ENCODE measurements at places on chromosomes 4 and X.

DNA sequence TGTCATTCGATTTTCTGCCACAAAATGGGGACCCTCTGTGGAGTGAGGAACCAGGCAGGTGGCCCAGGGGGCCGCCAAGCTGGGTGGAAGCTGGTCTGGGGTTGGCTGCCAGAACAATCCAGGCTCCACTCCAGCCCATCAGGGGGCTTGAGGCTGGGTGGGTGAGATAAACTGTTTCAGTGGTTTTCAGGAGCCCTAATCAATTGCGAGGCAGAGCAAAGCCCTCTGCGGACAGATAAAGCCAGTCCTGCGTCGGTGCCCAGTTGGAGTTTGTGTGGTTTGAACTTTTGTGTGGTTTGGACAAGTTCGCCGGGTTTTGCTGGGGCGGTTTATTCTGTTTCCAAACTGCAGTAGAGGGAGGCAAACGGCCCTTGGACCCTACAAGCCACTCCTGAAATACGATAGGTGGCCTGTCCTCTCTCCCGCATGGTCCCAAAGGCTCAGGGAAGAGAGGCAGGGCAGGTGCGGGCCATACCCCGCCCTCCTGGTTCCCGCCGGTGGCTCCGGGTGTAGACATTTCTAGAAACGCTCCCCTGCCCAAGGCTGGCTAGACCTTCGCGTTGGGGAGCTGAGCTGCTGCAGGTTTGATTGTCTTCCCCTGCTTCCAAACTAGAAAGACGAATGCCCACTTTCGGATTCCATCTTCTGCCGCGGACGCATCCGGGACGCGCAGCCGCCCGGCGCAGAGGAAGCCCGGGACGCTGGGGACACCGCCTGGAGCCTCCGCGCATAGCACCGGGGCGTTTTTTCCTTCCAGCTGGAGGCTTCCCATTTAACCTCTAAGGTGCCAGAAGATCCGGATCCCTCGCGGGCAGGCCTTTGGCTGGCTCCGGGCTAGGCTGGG lies 169.0 kb upstream of the BCOR start:
- DNase-seq: no peak

DNA sequence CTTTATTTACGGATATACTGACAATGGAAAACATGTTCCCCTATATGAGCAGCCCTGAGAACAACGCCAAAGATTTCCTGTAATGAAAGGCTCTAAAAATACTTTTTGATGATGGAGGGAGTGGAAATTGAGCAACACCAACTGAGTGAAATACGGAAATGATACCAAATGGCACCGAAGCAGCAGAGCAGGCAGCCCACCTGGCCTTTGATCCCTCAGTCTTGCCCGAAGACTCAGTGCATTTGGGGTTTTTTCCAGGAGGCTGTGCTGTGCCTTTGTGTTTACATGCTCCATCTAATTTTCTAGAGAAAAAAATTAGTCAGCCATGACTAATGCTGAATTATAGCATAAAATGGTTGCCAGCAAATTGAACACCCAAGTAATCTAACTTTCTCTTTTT lies 169.9 kb upstream of the RBPJ start:
- peak; percentile 25 for DNase-seq

- no peak for DNase-seq
These were observed 1088.8 kb downstream of the ADGRL3 start for GRCh38 chr4:62288808-62289541.

DNA sequence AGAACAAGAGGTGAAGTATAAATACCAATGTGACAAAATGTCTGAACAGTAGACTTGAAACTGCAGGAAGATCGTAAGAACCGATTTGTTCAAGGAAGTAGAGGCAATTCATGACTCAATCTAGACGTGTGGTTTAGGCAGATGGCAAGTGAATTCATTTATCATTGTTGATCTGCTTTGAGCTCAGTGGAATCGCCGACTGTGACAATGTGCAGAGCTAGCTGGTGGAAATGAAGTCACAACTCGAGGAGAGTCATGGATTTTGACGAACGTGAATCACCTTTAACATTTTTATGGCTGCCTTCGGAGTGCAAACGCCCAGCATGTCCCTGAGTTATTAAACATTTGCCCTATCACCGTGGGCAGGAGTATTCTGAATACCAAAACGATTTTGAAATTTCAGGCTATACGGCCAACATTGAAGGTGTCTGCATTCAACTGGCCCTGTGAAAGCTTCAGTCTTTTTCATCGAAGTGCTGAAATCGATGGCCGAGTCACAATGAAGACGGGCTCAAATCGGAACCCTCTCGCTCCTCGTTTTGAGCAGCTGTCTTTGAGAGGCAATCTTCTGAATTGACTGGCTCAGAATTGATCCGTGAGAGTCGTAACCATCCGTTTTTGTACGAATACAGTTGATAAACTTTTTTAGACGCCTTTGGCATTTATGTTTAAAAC lies 689 bp upstream of the OGT start:
- peak; percentile 51 for DNase-seq

- peak; percentile 4 for DNase-seq
These were observed 191.2 kb upstream of the LNX1 start for GRCh38 chr4:53782458-53782845.

- no peak for DNase-seq
These were observed 146.0 kb upstream of the CPEB2 start for GRCh38 chr4:14856062-14856933.

GRCh38 chr4:121428721-121429120 lies 47.9 kb upstream of the QRFPR start:
- no peak for DNase-seq

DNA sequence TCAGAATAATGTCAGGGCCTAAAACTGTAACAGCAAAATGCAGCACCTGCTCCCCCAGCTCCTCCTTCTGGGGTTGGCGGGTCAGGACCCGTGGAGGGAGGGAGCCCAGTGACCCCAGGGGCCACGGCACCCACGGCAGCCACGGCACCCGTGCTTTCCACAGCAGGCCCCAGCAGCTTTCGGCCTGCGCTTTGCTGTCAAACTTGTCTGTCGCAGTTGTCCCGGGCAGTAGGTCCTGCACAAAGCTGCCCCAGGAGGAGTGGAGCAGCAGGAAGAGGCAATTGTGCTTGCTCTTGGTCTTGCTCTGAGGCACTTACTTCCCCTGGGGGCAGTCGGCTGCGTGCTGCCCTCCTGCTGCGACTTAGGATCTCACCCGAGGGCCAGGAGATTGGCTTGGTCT lies 183.6 kb downstream of the AFAP1 start:
- no peak for DNase-seq

DNA sequence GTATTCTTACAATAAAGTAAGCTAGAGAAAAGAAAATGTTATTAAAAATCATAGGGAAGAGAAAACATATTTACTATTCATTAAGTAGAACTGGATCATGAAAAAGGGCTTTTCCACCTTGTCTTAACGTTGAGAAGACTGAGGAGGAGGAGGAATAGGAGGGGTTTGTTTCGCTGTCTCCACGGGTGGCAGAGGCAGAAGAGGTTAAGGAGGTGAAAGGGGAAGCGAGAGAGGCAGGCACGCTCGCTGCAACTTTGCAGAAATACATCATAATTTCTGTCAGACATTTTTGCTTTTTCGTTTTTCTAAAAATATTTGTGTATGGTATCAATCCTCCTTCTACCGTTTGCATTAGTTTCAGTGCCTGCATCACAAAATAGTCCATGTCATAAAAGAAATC lies 2375.1 kb upstream of the AGA start:
- no peak for DNase-seq

DNA sequence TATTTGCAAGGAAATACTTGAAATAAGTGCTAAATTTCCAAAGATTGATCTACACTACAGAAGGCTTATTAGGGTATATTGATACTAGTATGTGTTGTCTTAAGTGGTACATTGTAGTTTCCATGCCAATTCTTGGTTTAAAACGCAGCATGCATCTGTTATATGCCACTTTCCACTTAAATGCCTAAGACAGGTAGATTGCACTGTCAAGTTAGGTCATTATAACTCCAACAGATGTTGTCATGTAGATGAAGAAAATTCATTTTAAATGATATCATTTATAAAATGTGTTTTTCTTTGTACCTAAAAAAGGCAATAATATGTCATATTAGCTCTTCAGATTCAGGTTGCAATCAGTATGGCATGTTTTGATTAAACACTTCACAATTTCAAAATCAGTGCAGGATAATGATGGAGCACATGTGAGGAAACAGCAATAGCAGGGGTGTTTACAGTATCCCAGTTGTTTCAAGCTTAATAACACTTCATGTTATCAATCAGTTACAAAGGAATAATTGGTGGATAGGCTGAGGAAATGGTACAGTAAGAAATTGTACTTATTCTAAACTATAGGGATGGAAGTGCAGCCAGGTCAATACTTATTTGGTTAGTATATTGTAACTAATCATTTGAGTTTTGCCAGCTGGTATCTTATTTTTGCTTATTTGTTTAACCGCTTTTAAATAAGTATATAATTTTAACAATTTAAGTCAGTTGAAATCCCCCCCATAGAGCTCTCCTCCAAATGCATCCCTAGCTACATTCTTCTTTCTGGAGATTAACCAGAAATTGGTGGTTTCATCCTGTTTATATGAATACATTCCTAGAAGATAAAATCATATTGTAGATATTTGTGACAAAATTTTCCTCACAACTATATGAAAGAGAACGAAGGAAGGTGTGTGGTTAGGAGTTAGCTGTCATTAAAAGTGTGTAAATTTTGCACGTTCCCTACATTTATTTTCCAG lies 454.4 kb upstream of the ATOH1 start:
- DNase-seq: no peak

DNA sequence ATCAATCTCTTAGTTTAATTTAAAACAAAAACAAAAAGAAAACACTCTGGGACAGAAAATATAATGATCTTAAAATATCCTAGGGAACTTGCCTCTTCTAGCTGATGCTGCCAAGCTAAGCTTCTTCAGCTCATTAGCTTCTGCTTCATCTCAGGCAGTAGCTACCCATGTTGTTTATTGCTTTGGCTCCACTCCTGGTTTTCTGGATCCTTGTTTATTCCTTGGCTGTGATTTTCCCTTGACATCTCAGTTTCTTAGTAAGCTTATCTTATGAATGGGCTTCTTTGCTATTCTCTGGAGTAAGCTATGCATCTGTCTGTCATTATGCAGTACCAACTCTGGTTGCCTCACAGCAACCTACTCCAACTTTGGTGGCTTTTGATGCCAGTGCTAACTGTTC lies 5.1 kb upstream of the MTHFD2L start:
- no peak for DNase-seq

GRCh38 chrX:19799319-19800182 lies 87.8 kb downstream of the SH3KBP1 start:
- no peak for DNase-seq

DNA sequence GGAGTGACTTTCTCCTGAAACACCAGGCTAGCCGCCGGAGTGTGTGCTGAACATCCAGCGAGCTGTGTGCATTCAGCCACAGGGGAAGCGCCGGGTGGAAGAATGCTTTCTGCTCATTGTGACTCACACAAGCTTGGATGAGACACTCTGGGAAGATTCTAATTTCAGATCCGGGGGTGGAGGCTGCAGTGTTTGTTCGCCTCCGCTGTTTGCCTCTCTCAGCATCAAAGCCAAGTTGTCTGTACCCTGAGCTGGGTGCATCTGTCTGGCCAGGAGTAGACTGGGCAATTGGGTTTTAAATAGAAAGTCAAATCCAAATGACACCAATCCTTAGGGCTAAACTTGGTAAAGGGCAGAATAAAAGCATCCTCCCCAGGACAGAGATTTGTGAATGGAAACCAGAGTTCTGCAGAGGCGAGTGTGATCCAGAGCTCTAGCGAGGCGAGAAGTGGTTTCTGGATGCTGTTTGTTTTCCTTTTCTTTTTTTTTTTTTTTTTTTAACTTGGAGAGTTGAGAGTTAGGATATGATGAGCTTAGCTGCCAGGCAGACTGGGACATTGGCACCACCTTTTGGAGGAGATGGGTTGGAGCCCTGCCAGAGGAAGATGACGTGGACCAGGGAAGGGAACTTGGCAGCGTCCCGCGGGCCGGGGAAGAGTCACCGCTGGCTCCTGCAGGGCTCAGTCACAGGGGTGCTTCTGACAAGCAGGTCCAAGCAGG lies 196.0 kb upstream of the PSAPL1 start:
- no peak for DNase-seq

DNA sequence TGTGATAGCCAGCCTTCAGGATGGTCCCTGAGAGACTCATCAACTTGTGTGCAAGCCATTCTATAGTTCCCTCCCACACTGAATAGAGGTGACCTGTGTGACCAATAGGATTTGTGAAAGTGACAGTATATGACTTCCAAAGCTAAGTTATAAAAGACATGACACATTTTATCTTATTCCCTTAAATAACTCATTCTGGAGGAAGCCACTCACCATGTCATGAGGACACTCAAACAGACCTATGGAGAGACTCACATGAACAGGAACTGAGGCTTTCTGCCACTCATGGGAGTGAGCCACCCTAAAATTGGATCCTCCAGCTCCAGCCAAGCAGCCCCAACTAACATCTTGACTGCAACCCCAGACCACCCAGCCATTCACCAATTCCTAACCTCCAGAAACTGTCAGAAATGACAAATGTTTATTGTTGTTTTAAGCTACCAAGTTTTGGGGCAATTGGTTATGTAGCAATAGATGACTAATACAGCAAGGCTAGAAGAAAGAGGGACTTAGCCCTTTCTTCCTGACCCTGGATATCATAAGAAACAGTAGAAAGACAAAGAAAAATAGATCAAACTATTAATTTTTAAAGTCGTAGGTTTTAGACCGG lies 9.0 kb upstream of the CHIC2 start:
- no peak for DNase-seq

DNA sequence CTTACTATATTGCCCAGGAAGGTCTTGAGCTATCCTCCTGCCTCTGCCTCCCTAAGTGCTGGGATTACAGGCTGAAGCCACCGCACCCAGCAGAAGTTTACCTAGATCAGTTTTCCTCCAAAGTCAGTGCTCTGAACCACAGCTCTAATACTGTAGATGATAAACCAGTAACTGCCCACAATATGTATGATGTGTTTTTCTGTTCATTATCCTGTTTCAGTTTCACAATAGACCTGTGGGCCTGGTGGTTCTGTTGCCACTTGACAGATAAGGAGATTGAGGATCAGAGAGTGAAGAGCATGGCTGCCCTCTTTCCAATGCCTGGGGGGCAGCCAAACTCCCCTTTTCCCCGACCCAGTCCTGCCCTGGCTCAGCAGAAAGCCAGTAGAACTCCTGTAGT lies 87.0 kb downstream of the EFNB1 start:
- no peak for DNase-seq

GRCh38 chr4:157558016-157558415 lies 337.5 kb downstream of the GRIA2 start:
- no peak for DNase-seq

GRCh38 chr4:1513936-1514483 lies 107.8 kb upstream of the NKX1-1 start:
- no peak for DNase-seq

- DNase-seq: no peak
These were observed 192.0 kb downstream of the ARHGAP10 start for GRCh38 chr4:147923854-147924253.

DNA sequence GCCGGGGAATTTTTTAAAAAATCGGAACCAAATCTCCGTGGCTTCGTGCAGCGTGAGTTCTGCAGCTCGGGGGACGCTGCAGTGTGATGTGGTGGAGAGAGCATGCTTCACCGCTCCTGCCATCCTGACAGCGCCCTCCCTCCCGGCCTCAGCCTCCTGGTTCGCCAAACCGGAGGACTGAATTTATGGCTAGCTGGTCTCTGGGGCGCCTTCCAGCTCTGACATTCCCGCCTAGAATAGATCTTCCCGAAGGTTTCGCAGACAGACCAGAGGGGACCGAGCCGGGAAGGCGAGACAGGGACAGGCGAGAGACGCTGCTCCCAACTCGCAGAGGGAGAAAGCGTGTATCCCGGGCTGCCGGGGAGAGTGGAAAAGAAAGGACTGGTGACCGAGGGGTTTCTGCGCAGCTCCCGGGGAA lies 25.9 kb downstream of the HOPX start:
- no peak for DNase-seq
